Hematopoietic multipotent progenitor cell treated with erythropoietin and hydrocortisone succinate and interleukin-3 and kit ligand, for 6 days (in vitro differentiated cells): ENCODE measurements at places on chromosomes 12 and 14.

- peak; percentile 44 for DNase-seq
Observed at GRCh38 chr12:119870457-119870856, 6.7 kb downstream of the CIT start.

GRCh38 chr12:80763874-80764273 is 47.2 kb downstream of the MYF5 start:
- DNase-seq = peak; percentile 69

GRCh38 chr14:104265918-104266630 is 127.7 kb downstream of the KIF26A start:
- DNase-seq = no peak

DNA sequence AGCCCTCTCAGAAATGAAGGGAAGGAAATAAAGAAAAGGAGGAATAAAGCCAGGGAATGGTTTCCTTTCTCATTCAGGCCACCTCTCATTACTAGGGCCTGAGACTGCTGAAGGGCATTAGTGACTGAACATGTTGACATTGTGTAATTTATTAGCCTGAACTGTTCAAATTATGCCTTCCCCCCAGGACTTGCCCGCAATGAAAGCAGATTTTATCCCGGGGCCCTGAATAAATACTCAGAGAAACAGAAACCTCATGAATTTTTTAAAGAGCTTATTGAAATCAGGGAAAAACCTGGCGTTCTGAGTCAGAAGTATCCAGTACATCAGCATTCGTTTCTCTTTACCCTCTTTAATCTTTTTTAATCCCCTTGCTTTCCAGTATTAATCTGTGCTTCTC is 35.9 kb upstream of the WSCD2 start:
- DNase-seq = no peak

DNA sequence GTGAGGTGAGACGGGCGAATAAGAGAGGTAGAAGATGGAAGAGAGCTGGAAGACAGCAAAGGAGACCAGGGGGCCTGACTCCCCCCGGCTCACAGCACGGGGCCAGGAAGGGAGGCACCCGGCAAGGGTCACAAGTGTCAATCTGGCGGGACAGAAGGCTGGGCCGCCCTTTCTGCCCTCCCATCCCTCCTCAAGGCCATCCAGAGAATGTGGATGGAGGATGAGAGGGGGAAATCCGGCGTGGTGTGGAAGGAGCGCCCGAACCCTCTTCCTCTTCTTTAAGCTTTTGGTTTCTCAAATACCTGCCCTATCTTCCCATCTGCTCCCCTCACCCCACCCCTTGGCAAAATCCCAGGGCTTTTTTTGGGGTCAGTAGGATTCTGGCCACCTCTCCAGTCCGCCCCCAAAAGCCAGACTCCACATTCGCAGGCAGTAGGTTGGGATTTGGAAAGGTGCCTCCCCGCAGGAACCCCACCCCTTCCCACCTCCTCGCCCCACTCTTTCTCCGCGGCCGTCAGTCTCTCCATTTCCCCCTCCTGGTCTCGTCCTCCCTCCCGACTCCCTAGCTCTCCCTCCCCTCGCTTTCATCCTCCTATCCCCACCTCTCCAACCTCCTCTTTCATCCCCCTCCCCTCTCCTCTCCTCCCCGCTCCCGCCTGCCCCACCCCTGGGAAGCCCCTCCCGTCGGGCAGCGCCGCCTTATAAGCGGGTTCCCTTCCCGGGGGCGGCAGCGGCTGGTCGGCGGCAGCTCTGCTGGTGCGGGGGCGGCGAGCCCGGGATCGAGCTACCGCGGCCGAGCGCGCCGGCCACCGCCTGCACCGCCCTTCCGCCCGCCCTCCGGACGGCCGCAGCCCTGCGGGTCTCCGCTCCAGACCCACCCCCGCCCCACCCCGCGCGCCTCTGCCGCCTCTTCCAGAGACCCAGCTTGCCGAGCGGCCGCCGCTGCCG is at the start of gene PTMS:
PTMS (plus strand) TSS at position 730 of the 948 bp plus-strand sequence. CDS start 343 bp downstream, outside the sequence.
- DNase-seq = peak; percentile 39
